Stimulated activated CD4-positive, alpha-beta T cell treated with anti-CD3 and anti-CD28 coated beads, Interleukin-1b, Interleukin-23, amount 100 ng/mL, for 48 hours (primary cell): ENCODE measurements at places on chromosomes 12 and 14.

DNA sequence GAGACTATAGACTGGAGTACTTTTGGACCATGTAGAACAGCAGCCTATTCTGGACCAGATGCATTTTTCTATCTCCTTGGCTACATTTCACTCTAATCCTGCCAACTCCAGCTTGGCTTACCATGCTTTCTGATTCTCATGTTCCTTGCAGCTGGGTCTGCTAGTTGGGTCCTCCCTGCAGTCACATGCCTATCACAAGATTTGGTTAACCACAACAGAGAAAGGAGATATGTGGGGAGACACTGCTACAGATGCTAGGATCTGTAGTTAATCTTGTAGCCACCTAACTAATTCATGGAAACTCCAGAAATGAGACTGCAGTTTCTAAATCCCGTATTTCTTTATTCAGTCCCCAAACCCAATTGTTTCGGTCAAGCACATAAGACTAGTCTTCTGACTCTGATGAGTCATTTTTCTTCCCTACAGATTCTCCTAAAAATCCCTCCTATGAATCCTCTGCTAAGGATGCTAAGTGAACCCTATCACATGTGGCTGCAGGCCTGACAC is 410.6 kb downstream of the DAD1 start:
- no peak for DNase-seq

DNA sequence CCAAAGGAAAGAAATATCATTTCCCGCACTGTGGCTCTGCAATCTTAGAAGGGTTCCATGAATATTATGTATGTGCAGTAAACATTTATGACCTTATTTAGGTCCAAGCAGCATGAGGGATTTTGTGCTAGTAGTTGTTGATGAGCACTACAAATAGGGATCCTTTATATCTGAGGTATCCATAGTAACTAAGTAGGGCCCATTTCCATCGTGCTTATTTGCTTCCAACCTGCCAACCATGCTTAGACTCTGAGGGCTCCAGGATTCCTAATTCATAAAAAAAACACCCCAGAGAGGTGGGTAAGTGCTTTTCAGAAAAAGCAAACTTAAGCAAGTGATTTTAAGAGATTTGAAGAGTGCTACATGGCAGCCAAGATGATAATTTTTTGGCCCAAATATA is 39.7 kb downstream of the HMGA2 start:
- no peak for DNase-seq

GRCh38 chr14:22420598-22421186 is 168.3 kb downstream of the DAD1 start:
- DNase-seq, result no peak

- peak; percentile 65 for DNase-seq
These were observed 10.2 kb downstream of the OR6S1 start for GRCh38 chr14:20631023-20631879.

DNA sequence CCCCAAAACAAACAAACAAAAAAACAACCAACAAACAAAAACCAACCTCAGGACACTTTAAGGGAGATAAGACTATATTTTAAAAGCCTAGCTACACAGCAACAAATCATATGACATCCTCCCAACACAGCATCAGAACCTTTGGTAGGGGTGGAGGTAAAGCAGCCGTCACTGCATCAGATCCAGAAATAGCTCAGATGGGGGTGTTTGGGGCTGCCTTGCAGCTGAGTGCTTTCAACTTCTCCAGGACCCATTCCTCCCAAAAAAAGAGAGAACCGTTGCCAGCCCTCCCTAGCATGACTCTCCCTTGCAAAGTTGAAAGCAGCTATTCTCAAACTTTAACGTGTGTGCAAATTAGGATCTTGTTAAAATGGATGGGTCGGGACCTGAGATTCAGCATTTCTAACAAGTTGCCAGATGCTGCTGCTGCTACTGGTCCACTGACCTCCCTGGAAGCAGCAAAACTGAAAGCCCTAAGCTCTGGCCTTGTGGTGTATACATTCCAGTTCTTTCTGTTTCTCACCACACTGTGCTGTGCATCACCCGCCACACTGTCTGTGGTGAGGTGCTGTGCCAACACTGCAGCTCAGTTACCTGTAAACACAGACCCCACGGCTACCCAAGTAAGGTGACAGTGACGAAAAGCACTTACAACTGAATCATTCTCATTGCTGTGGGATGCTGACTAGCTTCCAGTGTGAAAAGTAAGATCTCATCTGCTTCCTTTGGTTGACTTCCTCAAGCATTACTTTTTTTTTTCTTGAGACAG is 54.0 kb downstream of the SLC38A1 start:
- DNase-seq, result peak; percentile 91

- DNase-seq, result no peak
These were observed 53.0 kb downstream of the ATF7IP start for GRCh38 chr12:14418451-14418890.
